Mucosa of gallbladder (tissue), 1 donor: ENCODE measurements at places on chromosomes 3 and 15. TPM values are rescaled to one million over a fixed set of nuclear protein-coding genes. Genes with fewer than 3 reads are reported as not detected.

CATSPER2 gene
- 8.1 TPM for total RNA-seq

SAMMSON gene
- not detected for total RNA-seq

NEK4 gene
- 40.1 TPM for total RNA-seq

FOXL2 gene
- total RNA-seq = 0.14 TPM

FBXO40 gene
- 0.03 TPM for total RNA-seq

A4GNT gene
- total RNA-seq = not detected
